ENCODE measurements at places on chromosomes 7 and 10. TPM values are rescaled to one million over a fixed set of nuclear protein-coding genes. Genes with fewer than 3 reads are reported as not detected.

The SEMA4G gene
- total RNA-seq = 1.0 TPM

The TDRD1 gene
- total RNA-seq = 0.26 TPM

DNA sequence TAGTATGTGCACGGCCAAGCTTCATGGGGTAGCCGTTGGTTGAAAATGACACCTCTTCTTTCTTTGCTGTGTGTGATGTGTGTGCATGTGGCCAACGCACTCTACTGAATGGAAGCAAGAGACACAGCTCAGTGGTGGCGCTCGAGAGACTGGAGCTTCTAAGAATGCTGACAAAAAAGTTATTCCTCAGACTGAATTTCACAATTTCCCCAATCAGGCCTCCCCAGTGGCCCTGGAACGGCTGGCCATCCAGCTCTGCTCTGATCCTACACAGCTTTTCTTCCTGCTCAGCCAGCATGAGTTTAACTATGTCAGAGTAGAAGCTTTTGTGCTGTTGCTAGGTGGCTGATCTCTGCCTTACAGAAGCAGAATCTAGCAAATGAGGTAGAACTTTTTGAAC is 186.7 kb upstream of the PLXDC2 start:
- peak; percentile 75 for DNase-seq

GRCh38 chr10:117673230-117674010 is 130.9 kb downstream of the EMX2 start:
- DNase-seq = no peak

- no peak for DNase-seq
Measured at GRCh38 chr10:18086746-18087145, 53.5 kb upstream of the CACNB2 start.

DNA sequence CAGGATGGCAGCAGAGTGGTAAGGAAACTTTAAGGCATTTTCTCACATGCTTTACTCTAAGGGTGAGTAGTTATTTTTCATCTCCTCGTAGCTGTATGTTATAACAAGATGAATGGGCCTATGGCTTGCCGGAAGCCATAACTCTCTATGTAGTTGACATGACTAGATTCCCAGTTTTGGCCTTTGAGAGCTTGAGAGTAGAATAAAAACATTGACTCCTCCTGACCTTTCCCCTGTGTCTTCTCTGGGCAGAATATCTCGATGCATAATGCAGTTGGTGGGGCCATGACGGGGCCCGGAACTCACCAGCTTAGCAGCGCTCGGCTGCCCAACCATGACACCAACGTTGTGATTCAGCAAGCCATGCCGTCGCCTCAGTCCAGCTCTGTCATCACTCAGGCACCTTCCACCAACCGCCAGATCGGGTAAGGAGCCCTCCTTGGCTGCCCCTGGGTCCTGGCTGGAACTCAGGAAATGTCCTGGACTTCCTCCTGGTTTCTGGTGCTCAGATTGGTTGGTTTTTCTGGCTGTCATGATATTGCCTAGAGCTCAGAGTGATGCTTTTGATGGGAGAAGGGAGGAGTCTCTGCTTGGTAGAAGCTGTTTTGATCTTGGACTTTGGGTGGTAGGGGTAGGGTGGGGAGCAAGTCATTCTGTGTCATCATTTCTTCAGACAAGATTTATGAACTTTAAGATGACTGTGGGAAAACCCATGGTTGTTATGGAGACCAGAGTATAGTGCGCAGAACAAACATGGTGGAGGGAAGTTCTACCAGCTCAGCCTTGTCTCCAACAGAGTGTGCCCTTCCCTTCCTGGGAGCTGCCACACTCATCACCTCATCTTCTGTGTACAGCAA is 158.0 kb downstream of the CREB5 start:
- no peak for DNase-seq

All from psoas muscle (tissue), 8 donors.